AG10803 (cell line): ENCODE measurements at places on chromosomes 4 and X.

DNA sequence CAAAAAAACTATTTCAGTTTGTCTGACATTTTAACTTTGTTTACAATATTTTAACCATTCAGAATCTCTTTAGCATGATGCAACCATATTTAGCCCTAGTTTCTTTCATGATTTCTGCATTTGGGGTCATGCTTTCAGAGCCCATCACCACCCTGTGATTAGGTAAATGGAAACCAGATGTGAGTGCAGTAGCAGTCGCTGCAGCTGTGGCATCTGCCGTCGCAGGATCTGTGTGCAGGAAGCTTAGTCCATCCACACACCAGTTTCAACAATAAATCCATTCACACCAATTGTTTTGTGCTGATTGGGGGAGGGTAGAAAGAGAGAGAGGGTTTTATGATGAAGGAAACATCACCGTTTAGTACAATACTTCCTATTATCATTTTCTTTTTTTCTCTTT, 130.5 kb downstream of the CPEB2 start:
- DNase-seq, result peak; percentile 3

GRCh38 chr4:78325271-78326157, 226.1 kb upstream of the ANXA3 start:
- DNase-seq, result no peak

DNA sequence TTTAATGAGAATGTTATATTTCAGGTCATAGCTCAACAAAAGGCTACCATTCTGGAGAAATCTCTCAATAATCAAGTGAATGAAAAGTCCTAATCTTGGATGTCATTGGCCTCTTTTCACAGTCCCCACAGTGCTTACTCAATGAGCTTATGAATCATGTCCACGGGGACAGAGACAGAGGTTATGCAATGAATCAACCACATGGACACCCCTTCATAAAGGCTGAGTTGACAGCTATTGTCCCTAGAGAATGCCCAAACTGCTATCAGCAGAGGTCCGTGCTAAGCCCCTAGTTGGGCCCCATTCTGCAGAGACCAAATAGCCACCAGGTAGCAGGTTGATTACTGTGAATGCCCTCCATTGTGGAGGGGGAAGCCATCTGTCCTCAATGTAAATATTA, 158.1 kb downstream of the LHFPL1 start:
- no peak for DNase-seq

- no peak for DNase-seq
Measured at GRCh38 chr4:6228158-6229067, 28.1 kb upstream of the JAKMIP1 start.

GRCh38 chrX:135605906-135606305, 85.4 kb downstream of the INTS6L start:
- no peak for DNase-seq

DNA sequence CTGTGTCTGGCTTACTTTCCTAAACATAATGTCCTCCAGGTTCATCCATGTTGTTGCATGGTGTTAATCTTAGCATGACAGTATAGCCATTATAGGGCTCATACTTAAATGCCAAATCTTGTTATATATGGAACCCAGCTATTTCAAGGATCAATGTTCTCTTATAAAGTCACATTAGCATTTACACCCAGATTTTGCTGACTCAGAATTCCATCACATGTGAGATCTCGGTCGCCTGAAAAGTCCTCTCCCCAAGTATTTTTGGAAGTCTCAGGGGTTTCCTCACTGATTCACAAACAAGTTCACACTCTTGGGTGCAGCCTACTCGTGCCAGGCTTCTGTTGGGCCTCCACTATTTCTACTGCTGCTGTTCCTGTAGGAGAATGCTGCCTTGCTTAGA, 19.9 kb upstream of the C4orf51 start:
- DNase-seq, result no peak
